ENCODE measurements at places on chromosomes 2 and 18.

DNA sequence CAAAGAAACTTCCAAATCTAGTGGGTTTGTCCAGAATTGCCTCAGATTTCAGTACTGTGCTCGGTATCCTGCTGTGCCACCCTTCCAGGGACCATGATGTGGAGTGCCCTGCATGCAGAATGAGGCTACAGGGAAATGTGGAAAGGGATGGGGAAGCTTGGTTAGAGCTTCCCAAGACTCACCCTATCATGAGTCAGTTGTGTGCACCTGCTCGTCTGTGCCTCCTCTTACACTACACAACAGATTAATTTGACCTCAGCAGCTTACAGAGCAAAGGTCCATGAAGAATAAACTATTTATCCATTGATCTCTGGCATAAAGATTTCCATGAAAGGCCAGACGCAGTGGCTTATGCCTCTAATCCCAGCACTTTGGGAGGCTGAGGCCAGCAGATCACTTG, 21.3 kb upstream of the NCK2 start:
- DNase-seq, result no peak

DNA sequence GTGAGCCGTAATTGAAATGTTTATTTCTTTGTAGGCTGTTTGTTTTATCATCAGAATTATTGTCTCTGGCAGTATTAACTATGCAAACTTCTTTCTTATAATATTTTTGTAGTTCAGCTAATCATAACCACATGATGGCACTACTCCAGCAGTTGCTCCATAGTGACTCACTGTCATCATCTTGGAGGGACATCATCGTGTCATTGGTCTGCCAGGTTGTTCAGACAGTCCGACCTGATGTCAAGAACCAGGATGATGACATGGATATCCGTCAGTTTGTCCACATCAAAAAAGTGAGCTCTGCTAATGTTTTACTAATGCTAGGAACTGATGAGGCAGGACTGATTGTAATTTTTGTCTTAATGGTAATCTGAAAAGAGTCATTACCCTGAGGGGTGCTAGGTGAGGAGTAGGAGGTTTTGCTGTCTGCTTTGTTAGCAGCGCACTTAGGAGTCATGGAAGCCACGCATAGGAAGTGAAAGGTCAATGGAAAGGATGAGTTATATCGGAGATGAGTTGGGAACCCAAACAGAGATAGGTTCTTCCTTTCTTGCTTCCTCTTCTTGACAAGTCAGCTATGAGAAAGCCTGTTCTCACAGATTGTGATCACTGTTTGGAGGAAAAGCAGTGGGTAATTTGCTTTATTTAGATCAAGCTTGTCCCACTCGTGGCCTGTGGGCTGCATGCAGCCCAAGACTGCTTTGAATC, 49.2 kb downstream of the PIKFYVE start:
- DNase-seq, result no peak

- DNase-seq, result no peak
These were observed 448.3 kb downstream of the CDH2 start for GRCh38 chr18:27728659-27729058.

DNA sequence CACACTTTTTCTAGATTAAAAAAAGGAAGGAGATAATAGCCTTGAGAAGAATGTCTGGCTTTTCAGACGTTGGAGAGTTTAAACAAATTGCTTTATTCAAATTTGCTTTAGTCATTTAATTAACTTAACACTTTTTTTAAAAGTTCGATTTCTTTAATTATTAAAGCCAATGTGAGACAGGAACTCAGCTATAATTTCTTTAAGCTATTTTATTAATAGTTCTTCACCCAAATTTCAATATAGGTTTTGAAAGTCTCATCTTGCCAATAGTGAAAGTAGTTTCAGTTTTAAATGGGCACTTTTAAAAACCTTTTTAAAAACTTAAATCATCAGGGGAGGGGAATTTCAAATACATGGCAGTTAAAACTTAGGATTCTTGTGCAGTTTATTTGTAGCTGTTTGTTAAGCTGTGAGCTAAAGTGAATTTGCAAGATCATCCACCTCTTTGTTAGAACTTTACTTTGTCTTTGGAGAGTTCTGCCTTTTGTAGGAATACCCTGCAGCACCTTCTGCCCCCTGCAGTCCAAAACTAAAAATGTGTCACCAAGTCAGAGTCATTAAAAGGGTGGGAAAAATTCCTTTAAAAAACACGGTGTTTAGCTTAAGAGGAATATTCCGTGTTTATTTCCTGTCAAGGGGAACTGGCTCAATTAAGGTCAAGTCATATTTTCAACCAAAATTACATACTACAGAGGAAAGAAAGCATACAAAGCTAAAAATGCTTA, 4.6 kb downstream of the TGIF1 start:
- DNase-seq, result peak; percentile 14

GRCh38 chr2:3728104-3729054, 25.0 kb downstream of the DCDC2C start:
- DNase-seq, result peak; percentile 74

DNA sequence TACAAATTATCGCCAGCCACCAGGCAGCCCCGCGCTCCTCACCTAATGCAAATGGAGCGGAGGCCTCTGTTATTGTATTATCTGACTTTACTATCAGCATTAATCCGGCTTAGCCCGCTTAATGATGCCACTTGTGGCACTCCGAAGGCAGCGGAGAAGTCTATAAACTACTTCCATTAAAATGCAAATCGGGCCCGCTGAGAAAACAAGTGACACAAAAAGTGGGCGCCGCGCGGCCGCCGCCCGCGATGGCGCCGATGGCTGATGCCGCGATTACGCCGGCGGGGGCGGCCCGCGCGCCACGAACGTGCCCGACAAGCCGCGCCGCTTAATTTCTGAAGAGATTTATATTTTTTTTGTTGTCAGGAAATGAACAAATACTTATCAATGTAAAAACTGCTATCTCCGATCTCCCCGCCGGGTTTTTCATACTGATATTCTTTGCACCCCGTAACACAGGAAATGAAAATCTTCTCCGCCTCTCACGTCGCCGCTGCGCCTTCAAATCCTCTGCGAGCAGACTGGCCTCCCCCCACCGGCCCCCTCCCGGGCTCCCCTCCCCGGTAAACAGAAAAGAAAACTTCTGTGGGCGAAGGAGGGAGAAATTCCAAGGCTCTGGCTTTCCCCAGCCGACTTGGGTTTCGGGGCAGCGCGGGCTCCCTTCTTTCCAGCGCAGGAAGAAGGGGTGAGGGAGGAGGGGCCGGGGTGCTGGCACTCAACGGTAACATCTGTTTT, 221.8 kb downstream of the INSIG2 start:
- no peak for DNase-seq

DNA sequence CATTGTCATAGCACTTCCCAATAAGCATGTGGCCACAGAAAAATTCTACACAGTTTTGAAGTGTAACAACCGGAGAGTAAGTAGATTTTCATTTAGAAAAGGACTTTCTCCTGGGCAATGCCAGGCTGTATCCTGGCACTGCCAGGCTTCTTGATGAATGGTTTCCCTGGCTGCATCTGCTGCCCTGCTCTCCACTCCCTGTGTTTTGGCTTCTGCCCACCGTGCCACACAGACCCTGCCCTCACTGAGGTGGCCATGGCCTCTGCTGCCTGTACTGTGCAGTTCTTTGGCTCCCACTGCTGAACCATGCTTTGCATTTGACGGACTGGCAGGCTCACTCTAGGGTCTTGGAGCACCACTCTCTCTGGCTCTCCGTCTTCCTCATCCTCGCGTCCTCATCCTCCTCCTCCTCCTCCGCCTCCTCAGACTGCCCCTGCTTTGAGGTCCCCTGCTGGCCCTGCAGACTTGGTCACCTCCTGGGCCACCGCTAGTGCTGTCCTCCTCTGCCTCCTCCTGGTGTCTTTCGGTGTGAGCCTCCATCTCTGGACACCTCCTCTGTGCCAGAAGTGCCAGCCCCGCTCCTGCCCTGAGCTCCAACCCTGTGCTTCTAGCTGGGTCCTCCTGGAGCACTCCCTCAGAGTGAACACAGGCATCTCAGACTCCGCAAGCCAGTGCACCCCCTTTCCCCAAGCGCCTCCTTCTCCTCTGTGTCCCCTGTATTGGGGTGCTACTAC, 45.9 kb upstream of the CNGA3 start:
- no peak for DNase-seq

DNA sequence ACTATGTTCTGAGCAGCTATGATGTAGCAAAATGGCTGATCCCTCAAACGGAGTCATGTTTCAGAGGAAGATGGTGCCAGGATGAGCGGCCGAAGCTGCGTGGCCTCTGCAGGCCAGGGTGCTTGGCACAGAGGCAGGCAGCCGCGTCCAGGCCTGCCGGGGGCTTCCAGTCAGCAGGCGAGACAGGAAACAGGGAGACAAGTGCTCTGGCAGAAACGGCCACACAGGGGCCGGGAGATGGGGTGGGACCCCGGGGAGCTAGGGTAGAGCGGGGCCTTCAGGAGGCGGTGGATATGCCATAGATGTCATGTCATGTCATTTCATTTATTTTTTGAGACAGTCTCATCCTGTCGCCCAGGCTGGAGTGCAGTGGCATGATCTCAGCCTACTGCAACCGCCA, 50.7 kb downstream of the EIPR1 start:
- DNase-seq, result no peak

GRCh38 chr18:5961828-5962150, 66.5 kb upstream of the TMEM200C start:
- DNase-seq, result no peak

All from NCI-H1694 (cell line).